ENCODE measurements at places on chromosomes 2 and 18. TPM values are rescaled to one million over a fixed set of nuclear protein-coding genes. Genes with fewer than 3 reads are reported as not detected.

Gene ZNF236
- 3.6 TPM for total RNA-seq

Gene MATN3
- total RNA-seq, result 0.81 TPM

Gene TCF23
- not detected for total RNA-seq

DNA sequence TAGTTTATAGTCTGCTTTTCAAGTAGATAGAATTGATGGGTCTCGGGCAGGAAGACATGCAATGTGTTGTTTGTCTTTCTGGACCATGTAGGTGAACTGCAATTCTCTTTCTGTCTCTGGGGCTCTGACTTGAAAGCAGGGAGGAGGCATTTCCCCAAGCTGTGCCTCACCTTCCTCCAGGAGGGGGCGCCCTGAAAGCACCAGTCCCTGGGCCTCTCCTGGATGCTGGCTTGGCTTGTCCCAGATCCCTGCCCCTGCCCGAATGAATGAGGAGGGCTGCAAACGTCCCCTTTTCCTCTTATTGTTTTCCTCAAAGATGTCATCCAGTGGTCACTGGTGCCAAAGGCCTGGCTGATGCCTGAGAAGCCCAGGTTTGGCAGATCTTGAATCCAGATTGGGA is 270.6 kb downstream of the CELF4 start:
- peak; percentile 37 for DNase-seq

GRCh38 chr18:26459340-26459739 is 89.0 kb downstream of the KCTD1 start:
- DNase-seq, result no peak

DNA sequence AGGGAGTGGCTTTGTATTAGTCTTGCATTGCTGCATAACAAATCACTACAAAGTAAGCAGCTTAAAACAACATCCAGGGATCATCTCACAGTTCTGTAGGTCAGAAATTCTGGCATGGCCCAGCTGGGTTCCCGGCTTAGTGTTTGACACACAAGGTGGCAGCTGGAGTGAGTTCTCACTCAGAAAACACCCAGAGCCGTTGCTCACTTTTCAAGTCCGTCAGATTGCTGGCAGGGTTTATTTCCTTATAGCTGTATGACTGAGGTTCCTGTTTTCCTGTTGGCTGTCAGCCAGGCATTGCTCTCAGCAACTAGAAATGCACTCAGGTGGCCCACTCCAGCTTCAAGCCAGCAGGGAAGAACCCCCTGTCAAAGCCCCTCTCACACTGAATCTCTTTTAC is 324.1 kb downstream of the CCDC178 start:
- no peak for DNase-seq

Gene SERPINB7
- total RNA-seq, result 15.7 TPM

Gene INO80C
- 6.5 TPM for total RNA-seq

DNA sequence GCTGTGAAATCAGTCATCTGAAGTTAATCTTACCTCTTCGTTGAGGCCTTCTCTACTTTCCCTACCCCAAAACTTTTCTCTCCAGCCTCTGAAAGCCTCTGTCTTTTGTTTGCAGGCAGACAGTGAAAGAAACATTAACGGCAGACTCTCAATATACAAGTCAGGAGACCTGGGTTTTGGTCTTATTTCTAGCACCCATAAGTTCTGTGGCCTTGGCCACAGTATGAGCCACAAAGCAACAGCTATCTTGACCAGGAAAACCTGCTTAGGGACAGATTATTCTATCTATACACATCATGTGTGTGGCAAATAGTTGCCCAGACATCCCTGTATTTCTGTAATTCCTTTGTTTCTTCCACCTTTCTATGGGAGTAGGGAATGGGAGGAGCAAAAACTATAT is 318.3 kb downstream of the AGPS start:
- no peak for DNase-seq

DNA sequence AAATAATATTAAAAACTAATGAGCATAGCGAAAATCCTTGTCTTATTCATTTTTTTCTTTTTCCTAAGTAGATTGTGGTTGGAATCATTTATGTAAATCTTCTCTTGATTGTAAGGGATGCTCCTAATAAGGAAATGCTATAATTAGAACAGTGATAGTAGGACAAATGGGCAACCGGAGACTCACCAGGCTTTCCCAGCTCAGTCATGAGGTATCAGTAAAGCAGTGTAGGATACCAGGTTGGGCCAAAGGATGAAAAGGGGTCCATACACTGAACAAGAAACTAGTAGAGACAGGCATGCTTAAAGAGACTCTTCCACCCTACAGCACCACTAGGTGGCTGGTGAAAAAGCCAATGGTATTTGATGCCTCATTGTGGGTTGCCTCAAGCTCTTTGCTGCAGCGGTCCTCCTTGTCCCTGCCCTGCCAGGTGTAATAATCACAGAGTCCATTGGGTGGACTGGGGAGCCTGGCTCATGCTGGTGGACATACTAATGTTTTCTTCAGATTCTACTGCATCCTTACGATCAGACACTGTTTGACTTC is 71.4 kb upstream of the FAM98A start:
- peak; percentile 30 for DNase-seq

Gene SCYGR7
- total RNA-seq, result not detected

DNA sequence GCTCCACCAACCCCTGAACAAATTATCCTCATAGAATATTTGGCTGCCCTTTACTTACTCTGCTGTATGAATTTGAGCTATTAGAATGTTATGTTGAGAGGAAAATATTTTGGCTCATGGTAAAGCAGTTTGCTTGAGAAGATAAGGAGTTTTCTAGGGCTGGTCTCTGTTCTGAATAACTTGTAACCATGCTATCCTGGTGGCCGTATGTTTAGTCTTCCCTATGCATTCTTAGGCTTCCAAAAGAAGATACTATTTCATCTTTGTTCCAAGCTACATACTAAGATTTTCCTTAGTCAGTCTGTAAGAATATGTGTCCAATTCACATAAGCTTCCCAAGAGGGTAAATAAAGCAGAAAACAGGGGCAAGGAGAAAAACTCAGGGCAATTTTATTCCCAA is 1105.1 kb upstream of the PIK3C3 start:
- no peak for DNase-seq

Gene RNU2-63P
- total RNA-seq, result not detected

DNA sequence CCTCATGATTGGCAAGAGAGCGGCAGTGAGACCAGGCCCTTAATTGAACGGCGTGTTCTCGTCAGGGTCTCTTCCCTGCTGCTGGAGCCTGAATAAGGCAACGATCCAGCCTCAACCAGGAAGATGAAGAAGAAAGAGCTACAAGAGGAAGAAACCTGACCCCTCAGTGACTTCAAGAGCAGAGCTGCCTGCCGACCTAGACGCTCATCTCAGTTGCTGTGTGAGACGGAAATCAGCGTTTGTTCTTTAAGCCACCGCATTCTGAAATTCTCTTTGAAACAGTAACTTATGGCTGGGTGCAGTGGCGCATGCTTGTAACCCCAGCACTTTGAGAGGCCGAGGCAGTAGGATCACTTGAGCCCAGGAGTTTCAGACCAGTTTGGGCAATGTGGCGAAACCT is 29.6 kb upstream of the KCNG3 start:
- DNase-seq, result no peak

GRCh38 chr18:58865701-58866065 is 1.0 kb downstream of the ZNF532 start:
- no peak for DNase-seq

DNA sequence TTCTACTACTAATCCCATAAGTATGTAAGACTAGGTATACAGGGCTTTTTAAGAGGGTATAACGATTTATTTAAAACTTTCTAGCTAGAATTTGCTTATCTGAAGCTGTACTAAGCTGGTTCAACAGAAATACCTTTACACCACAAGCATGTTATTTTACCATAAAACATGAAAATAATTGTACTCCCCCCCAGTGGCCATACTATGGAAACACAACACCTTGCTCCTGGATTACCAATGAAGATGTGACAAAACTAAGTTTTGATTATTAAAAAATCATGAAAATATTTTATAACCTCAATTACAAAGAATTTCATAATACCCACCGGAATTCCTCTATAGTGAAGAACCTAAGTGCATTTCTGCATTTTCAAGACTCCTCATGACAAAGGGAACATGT is 27.3 kb downstream of the LPIN2 start:
- DNase-seq, result peak; percentile 52

Gene SOWAHC
- 11.4 TPM for total RNA-seq

- no peak for DNase-seq
These were observed 56.5 kb downstream of the AGAP1 start for GRCh38 chr2:235550378-235550760.

Gene SIX3
- total RNA-seq, result not detected

DNA sequence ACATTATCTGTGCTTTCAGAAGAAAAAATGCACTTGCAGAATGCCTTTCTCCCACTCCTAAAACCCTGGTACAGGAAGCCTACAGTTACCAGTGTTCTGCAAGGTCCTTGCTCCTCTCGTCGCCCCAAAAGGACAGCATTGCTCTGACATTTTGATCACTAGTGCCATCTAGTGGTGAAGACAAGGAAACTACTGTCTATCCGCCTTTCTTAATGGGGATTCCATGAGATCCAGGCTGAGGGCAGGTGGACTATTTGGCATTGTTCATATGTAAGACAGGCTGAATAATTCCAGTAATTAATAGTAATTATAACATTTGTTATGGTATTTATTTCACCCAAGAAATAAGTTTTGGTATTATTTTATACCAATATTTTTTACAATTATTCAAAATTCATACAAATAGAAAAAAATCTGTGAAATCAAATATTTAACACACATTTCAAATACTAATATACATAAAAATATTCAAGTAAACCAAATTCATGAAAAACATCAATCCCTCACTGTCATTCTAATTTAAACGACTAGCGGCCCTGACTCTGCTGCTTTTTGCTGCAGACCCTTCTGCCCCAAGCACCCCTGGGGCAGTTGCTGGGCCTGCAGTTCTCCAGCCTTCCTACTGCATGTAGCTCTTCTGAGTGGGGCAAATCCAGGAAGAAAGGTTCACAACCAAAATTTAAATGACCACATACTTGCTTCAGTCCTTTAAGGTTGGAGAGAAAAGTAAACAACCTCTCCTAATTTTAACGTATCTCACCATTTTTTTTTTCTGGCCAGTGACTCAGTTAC is 19.0 kb downstream of the TPGS2 start:
- DNase-seq, result peak; percentile 73

Gene NAB1
- total RNA-seq, result 32.1 TPM

DNA sequence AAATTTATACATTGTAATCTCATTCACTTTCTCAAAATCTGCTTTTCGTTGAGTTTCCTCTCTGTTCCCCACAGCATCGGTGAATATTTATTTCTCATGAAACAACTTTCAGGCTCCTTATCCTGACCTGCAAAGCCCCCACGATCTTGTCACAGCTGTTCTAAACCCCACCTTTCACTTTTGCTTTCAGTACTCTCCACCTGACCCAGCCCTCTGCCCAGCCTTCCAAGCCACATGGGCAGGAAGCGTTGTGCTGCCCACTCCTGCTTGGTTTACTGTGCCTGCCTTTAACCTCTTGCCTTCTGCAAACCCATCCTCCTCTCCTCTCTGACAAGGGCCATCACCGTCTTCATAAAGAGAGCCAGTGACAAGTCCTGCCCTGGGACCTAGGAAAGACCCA is 262.5 kb downstream of the GALR1 start:
- no peak for DNase-seq

DNA sequence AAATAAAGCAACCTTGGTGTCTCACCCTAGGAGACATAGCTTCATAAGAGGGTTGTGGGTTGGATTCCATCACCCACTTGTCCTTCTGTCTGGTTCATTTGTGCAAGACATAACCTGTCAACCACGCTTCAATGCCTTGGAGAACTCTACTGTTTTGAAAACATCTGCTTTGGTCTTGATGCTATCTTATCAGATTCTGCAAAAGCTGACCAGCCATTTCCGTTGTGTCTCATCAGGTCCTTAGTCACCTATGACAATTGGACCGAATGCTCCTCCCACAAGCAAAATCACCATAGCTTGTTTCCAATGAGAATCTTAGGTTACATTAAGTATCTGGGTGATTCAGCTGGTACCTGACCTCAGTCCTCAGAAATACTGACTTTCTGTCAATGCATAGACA is 35.4 kb downstream of the STAT4 start:
- peak; percentile 79 for DNase-seq

GRCh38 chr18:78803104-78803503 is 176.5 kb upstream of the SALL3 start:
- DNase-seq, result no peak

DNA sequence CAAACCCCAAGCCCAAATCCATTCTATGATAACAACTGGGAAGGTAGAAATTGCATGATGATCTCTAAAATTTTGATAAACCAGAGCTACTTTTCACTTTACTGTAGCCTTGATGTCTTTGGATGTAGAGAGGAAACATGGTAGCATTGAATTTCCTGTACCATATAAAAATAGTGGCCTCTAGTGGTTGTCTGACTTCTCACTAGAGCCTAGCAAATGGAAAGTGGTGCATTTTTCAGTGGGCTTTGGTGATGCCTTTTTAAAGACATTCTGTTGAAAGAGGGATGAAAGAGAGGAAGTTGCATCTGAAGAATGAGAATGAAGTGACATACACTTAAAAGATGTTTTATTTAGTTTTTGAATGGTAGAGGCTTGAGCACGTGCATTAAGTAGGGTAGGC is 662.2 kb downstream of the XIRP2 start:
- no peak for DNase-seq

DNA sequence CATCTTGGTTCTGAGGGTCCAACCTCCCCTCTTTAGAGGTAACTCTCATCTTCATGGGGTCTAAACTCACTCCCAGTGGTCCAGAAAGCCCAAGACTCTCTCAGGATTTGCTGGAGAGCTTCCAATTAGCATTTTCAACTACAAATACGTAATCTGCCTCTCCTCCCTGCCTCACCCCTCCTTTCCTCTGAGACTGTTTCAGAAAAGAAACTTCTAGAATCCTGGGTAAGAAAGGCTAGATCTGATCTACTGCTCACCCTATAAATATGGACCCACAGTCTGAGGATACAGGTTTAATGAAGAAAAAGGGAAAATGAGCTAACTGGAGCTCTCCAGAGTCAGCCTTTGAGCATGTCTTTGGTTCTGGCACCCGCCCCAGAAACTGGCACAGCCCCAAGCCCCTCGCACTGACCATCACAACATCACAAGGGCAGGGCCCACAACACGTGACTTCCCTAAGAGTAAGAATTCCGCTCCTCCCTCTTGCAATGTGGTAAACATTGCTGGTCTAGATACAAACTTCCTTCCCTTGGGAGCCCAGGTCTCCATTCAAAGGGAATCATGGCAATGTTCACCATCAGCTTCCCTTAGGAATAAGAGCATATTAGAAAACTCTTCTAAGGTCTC is 21.7 kb upstream of the IHH start:
- DNase-seq, result no peak

Gene ONECUT2
- total RNA-seq, result 1.5 TPM

Gene ST3GAL5
- total RNA-seq, result 30.7 TPM

Gene TUBB8B
- not detected for total RNA-seq

GRCh38 chr2:148922776-148923475 is 47.9 kb downstream of the KIF5C start:
- DNase-seq, result no peak

GRCh38 chr18:63907664-63908063 is at the start of gene SERPINB10:
SERPINB10 (plus strand) TSS chr18:63907958; CDS start chr18:63915511, 7,553 bp downstream.
- no peak for DNase-seq

Gene UGT1A8
- total RNA-seq, result not detected

GRCh38 chr2:208594642-208595385 is 188.2 kb downstream of the PTH2R start:
- no peak for DNase-seq
